ENCODE measurements at places on chromosomes 13 and 19. TPM values are rescaled to one million over a fixed set of nuclear protein-coding genes. Genes with fewer than 3 reads are reported as not detected.

DNA sequence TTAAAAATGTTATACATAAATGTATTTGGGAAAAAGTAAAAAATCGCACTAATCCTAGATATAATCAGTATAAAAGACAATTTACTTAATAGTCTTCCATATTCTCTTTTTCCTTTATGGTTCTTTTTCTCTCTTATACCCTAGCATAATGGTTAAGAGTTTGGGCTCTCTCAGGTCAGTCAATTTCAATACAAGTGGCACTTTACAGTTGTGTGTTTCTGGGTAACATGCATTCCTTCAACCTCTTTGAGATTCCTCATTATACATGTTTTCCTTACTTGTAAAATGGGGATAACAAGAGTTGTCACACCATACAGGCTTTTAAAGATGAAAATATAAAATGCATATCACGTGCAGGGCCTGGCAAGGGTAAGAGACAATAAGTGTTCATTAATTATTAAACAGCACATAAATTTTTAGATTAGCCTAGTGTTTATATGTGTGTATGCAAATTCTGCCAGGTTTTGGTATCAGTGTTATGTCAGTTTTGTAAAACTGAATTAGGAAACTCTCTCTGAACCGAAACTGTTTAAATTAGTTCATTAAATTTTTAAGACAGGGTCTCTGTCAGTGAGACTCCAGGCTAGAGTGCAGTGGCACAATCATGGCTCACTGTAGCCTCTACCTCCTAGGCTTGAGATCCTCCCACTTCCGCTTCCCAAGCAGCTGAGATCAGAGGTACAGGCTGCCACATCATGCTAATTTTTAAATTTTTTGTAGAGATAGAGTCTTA is 49.8 kb downstream of the ELF1 start:
- peaks cover 42% of the 10 kb centered on the region for H3K36me3 ChIP-seq
- peaks cover 78% of the 10 kb centered on the region for H3K4me1 ChIP-seq
- peak; percentile 35 for DNase-seq
- no peak overlapping the region for H3K27ac ChIP-seq

- no peak overlapping the region for H3K4me3 ChIP-seq
- no peak for DNase-seq
- peaks cover 24% of the 10 kb centered on the region for H3K36me3 ChIP-seq
- H3K27ac ChIP-seq, result no peak overlapping the region
These were observed 185.4 kb downstream of the FOXO1 start for GRCh38 chr13:40480915-40481516.

GRCh38 chr13:47133011-47133445 is 236.2 kb upstream of the HTR2A start:
- H3K4me3 ChIP-seq, result no peak overlapping the region
- no peaks in the 10 kb centered on the region for H3K36me3 ChIP-seq
- H3K4me1 ChIP-seq, result no peaks in the 10 kb centered on the region
- no peaks in the 10 kb centered on the region for H3K27me3 ChIP-seq
- H3K27ac ChIP-seq, result no peak overlapping the region
- no peak for DNase-seq

GRCh38 chr13:38866649-38867048 is 124.0 kb downstream of the STOML3 start:
- no peak overlapping the region for H3K4me3 ChIP-seq
- no peaks in the 10 kb centered on the region for H3K36me3 ChIP-seq
- H3K27me3 ChIP-seq, result peaks cover 9% of the 10 kb centered on the region
- H3K27ac ChIP-seq, result no peak overlapping the region
- no peaks in the 10 kb centered on the region for H3K4me1 ChIP-seq
- DNase-seq, result no peak

GRCh38 chr19:46283771-46284170 is 13.1 kb upstream of the HIF3A start:
- no peaks in the 10 kb centered on the region for H3K36me3 ChIP-seq
- DNase-seq, result no peak
- no peak overlapping the region for H3K27ac ChIP-seq

The AXL gene
- 0.55 TPM for total RNA-seq

GRCh38 chr19:33175886-33176669 is 18.1 kb upstream of the LRP3 start:
- H3K36me3 ChIP-seq, result peaks cover 8% of the 10 kb centered on the region
- peak; percentile 41 for DNase-seq
- H3K27me3 ChIP-seq, result peaks cover 4% of the 10 kb centered on the region

DNA sequence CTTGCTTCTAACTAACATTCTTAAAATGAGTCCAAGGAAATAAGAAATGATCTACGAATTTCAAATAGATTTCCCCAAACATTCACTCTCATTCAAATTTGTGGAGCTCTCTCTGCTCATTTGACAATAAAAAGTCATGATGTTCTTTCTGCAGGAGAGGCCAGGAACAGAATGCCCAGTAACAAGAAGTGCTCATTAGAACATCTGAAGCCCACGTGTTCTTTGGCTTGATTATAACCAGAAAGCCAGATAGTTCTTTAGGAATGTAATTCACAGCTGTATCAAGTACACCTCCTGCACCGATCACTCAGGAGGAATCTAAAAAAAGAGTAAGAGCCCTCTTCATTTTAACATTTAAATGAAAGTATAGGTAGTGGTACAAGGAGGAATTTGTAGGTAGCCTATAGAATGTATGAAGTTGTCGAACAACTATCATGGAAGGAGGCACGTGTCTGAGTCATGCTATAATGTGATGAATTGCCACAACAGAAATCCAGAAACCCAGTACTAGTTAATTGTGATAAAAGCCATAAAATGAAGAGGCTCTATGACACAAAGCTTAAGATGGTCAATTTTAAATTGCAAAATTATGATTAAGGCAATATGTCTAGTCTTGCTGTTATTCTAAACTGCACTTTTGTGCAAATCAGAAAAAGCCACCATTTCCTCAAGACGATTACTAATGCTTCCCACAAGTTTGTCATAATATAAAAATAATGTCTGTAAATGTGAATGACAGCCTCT is 12.8 kb downstream of the MEDAG start:
- H3K27me3 ChIP-seq, result peaks cover 36% of the 10 kb centered on the region
- H3K27ac ChIP-seq, result no peak overlapping the region
- no peak for DNase-seq
- H3K4me1 ChIP-seq, result peaks cover 3% of the 10 kb centered on the region

The TNFSF11 gene
- 7.5 TPM for total RNA-seq

DNA sequence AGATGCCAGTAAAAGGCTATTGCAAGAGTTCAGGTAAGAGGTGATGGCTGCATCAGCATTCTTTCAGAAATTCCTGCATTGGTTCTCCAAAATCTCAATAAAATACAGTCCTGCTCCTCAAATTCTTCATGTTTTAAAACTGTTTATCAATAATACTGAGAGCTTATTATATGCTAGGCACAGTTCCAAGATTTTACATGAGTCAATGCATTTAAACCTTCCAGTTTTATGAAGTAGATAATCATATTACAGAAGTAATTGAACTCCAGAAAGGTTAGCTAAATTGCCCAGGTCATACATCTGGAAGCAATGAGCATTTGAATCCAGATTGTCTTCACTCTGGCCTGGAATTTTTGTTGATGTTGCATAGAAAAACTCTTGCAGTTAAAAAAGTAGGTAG is 282.9 kb upstream of the SLITRK6 start:
- H3K27ac ChIP-seq, result no peak overlapping the region
- H3K27me3 ChIP-seq, result no peaks in the 10 kb centered on the region
- H3K4me3 ChIP-seq, result no peak overlapping the region
- no peaks in the 10 kb centered on the region for H3K36me3 ChIP-seq
- no peak for DNase-seq

The SLITRK1 gene
- not detected for total RNA-seq

The ANGPTL8 gene
- total RNA-seq, result not detected

DNA sequence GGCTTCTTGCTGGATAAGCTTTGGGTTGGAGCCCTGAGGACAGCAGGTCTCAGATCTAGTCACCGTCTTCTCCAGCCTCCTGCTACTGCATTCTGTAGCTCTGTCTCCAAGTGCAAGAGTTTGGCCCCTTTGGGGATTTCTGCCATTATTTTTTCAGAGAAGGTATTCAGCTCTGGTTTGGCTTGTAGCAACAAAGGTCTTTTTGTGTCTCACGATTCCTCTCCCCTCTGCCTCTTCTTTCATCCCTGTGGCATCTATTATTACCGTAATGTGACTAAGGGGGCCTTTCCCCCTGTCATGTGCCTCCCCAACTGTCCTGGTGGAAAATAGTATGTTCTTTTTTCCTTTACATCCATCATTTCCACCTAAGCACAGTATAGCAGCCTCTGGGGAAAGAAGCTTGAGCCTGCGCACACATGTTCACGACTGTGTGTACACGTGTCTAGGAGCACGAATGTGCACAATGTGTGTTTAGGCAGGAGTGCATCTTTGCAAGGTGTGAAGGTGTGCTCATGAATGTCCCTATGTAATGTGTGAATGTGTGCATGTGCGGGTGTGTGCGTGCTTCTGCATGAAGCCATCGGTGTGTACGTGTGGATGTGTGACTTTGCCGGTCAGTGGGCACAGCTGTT is 273.9 kb downstream of the ZNF536 start:
- H3K4me3 ChIP-seq, result no peak overlapping the region
- H3K27me3 ChIP-seq, result peaks cover 6% of the 10 kb centered on the region
- H3K27ac ChIP-seq, result no peak overlapping the region
- DNase-seq, result no peak
- H3K4me1 ChIP-seq, result no peaks in the 10 kb centered on the region
- no peaks in the 10 kb centered on the region for H3K36me3 ChIP-seq

DNA sequence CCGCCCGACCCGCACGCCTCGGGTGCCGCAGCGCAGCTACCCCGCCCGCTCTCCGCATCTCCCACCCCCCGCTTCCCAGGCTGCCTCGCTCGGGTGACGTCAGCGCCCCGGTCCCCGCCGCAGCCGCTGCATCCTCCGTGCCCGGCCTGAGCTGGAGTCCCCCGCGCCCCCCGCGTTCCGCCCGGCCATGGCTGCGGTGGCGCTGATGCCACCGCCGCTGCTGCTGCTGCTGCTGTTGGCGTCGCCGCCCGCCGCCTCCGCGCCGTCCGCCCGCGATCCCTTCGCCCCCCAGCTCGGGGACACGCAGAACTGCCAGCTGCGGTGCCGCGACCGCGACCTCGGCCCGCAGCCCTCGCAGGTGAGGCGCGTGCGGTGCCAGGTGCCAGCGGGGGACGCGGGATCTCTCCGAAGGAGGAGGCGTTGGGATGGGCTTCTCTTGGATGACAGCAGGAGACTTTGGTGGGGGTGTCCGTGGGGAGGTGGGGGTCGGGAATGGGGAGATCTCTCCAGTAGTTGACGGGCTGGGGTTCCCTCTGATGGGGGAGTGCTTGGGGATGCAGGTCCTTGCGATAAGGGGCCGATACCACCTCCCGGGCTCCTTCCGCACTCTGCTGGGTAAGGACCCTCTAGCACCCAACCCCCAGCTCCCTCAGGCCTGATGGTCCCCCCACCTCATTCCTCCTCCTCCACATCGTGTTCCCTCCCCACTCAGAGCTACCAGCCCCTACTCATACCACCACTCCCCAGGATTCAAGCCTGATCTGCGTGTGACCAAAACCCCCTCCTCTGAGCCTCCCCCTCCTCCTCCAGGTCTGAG is at the start of gene TMEM59L:
TMEM59L (plus strand) TSS at position 99 of the 817 bp plus-strand sequence; CDS start at position 188, 89 bp downstream.
- peaks cover 65% of the 10 kb centered on the region for H3K27me3 ChIP-seq
- peaks cover 14% of the 10 kb centered on the region for H3K4me1 ChIP-seq
- H3K27ac ChIP-seq, result no peak within 1 kb of the TSS
- DNase-seq, result peak; percentile 43

DNA sequence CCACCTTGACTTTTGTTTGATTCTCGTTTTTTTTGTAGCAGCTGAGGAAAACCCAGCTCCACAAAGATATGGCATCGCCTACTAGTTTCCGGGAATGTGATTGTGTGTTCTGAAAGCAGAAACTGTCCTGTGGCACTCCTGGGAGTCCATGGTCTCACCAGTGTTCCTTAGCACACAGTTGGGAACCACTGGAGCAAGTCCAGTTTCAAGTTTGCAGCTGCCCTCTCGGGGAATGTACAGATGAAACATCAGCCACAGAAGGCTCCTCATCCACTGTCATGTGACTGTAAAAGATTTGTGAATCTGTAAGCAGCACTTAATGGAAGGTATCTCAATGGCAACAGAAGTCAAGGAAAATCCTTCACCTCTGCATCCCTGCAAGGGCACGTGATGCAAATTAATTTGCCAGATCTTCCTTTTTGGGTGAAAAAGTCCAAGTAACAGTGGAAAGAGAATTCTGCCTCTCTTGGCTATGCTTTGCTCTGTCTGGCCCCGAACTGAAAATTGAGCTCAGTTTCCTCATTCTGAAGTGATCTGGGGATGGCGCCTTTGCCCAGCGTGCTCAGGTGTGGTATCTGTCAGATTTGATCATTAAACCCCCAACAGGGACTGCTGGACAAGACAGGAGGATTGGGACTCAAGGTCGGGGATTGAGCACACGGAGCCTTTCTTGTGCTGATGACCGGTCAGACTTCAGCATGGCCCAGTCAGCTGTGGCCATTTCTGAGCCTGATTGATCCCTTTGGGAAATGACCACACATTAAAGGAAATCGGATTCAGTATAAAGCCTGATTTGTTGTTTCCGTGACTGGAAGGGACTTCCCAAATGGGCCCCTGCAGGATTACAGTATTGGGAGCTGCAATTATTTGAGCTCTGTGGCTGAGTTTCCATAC is 58.8 kb downstream of the ING1 start:
- H3K27me3 ChIP-seq, result peaks cover 34% of the 10 kb centered on the region
- H3K36me3 ChIP-seq, result no peaks in the 10 kb centered on the region
- H3K27ac ChIP-seq, result no peak overlapping the region
- no peak for DNase-seq
- H3K4me1 ChIP-seq, result peaks cover 2% of the 10 kb centered on the region

DNA sequence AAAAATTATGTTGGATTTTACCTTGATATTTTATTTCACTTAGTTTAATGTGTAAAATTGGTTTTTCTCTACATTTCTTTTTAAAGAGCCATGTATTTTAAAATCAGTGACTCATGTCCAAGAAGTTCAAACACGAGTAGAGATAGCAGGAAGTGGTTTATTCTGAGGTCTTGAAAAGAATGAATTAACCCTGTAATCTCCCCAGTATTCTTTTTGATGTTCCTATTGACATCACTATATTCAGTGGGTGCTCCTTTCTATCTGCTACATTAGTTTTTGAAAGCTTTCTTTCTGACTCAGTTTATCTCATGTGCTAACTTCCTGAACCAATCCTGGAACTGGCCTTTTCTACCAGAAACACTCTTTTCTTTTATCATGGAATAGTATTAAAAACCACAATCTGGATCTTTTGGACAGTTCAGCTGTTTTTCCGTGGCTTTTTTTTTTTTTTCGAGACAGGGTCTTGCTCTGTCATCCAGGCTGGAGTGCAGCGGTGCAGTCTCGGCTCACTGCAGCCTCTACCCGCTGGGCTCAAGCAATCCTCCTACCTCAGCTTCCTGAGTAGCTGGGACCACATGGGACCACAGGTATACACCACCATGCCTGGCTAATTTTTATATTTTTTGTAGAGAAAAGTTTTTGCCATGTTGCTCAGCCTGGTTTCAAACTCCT is 114.9 kb downstream of the PCCA start:
- no peak for DNase-seq
- H3K27ac ChIP-seq, result peak overlapping the region; percentile 18
- peaks cover 21% of the 10 kb centered on the region for H3K4me1 ChIP-seq
- H3K4me3 ChIP-seq, result peak overlapping the region; percentile 33

DNA sequence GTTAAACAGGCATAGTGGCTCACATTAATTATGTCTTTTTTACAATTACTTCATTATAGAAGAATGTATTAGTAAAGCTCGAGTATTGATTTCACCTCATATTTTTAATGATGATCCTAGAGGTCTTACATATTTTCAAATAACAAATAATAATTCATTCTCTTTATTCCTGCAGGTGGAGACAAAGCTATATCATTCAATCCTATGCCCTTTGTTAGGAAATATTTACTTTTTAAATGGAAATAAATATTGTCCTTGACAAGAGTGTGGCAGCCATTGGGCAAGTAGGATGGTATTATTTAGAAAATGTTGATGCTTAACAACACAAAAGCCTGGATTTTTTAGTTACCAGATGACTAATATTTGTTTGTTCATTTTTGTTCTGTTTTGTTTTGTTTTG is 127.6 kb downstream of the COG6 start:
- no peak overlapping the region for H3K4me3 ChIP-seq
- H3K36me3 ChIP-seq, result no peaks in the 10 kb centered on the region
- peaks cover 10% of the 10 kb centered on the region for H3K4me1 ChIP-seq
